ENCODE measurements at places on chromosomes 11 and 22.

DNA sequence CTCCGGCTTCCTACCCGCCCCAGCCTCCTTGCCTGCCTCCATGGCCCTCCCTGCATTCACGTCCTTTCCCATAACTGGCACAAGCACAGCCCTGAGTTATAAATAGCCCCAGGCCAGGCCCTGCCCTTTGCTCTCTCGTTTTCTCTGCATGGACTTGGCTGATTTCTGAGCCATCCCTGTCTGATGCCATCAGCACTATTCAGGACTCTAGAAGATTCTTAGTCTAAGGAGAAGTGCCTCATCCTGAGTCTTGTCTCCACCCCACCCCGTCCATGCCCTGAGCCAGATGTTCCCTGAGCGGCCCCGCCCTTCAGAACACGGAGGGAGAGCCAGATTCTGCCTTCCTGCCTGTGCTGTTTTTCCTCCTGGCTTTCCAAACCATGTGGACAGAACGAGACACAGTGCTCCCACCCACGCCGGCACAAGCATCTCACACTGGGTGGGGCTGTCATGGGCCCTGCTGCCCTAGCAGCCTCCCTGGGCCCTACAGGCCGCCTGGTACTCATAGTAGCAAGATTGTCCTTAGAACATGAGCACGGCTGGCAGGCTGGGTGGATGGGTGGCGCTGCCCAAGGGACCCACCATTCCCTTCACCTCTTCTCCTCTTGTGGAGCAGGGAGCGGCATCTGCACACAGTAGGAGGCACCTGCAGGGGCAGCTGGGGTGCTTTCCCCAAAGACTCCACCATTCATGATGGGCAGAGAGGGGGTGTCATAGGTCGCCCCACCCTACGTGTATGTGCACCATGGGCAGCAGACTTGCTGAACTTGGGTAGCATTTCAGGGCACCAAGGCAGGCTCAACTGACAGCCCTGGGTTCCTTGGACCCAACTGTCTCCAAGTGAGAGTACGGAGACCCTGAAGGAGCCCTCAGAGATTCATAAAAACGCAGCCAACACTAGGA lies 76.9 kb downstream of the BCR start:
- peak; percentile 83 for DNase-seq

DNA sequence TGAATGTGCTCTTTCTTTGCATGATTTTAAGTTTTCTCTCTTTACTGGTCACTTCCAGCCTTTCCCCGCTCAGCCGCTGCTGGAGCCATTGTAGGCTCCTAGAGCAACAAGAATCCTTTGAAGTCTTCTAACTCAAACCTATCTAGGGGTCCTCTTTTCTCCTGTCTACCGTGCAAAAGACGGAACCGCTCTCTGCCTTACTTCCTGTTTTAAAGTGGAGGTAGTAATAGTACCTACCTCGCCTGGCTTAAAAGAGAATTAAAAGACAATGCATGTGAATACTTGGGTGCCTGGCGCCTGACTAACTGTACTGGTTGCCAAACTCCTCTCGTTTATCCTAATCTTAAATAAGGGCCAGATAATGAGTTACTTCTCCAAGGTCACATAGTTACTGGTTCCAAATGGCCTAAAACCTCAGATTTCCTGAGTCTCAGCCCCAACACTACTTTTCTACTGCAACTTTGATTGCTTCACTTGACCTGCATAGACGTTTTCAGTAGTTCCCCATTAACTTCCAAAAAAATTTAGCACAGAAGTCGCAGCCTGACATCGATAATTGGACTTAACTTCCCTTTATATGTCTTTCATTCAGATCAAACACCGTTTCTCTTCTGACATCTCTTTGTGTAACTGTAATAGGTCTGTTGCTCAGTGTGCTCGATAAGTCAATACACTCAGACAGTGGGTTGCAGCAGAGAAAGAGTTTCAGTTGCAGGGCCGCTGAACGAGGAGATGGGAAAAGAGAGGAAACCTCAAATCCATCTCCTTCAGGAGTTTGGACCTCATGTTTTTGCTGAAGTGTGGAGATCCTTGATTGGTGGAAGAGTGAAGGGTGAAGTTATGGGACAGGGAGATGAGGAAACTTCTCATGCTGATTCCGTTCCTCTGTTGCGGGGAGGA lies 891 bp downstream of the SAMM50 start:
- no peak for DNase-seq

DNA sequence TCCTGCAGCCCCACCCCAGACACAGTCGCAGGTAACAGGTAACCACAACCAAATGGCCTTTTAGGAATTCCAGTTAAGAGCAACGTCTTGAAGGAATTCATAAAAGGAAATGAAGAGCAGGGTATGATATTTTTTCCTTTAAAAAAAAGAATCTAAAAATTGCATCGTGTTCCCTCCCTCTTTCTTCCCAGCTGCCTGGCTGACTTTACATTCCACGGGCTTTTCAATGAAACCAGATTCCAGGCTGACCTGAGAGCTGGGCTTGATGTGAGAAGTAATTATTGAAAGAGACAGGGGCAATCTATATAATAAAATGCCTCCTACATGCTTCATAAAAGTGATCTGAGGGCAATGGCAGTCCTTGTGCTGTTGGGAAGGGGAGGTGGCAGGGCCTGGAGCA lies 57.3 kb upstream of the EIF3D start:
- no peak for DNase-seq

DNA sequence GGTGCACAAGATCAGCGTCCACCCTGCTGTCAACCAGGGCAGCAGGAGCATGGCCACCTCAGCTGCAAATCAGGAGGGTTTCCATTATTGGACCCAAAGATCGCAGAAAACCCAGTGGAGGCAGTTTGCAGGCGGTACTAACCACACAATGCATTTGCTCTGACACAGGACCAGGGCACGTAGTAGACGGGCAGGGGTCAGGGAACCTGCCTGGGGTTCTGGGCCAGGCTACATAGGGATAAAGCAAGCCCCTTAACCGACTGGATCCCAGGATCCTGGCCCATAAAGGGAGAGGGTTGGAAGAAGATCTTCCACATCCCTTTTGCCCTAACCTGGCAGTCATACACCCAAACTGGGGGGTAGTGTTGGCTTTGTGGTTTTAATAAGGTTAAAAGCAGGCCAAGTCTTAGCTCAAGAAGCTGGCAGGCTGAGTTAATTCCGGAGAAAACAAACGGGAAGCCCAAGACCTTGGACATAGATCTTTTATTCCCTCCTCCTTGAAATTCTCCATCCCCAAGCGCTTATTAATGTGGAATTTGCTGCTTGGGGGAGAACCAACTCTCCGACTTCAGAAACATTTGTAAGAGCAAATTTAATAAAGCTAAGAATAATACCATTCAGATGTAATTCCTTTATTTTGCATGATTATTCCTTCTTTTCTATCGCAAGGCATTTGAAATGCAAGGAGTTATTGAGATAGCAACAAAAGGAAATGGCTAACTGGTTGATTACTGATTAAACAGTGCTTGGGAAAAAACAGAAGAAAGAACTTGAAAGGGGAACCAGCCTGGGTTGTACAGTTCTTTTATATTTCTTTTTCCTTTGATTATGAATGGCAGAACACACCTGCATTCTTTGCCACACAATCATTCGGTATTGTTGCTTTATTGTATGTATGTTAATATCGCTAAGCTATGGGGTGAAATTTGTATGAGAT lies 6.3 kb upstream of the ARHGAP8 start:
- no peak for DNase-seq

DNA sequence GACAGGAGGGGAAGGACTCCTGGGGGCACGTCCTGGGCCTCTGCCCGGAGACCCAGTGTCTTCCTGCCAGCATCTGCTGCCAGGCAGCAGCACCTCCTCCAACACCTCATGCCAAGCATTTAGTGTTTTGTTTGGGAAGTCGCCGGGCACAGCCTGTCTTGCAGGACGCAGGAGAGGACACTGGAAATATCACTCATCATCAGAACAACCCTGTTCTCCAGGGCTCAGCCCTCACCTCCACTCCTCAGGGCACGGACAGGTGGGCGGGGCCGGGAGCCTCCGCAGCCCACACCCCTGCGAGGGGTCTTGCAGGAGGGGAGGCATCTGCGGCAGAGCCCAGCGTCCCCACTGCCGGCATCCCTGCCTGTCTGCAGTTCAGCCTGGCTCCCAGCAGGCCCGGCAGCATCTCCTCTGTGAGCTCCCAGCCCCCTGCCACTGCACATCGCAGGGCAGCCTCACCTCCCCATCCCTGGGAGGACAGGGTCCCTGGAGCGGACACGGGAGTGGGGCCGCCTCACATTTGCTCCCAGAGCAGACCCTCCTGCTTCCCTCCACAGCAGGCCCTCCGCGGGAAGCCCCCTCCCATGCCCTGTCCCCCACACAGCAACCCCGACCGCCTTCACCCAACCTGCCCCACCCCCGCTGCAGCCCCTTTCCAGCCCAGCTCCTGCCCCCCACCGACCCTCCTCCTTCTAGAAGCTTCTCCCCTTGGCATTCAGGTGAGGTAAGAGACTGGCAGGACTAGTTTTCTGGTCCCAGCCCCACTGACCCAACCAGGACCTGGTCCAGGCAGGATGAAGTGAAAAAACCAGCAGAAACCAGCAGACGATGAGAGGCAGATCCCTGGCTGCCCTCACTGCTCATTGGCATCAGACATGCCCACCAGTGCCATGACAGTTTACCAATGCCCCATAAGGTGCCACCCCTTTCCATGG lies 72.7 kb downstream of the BRD1 start:
- DNase-seq: no peak

Measured in suprapubic skin (tissue), 4 donors.